Hepatocyte (in vitro differentiated cells): ENCODE measurements at places on chromosomes 3 and 15. TPM values are rescaled to one million over a fixed set of nuclear protein-coding genes. Genes with fewer than 3 reads are reported as not detected.
A peak's percentile ranks its signal among the peaks of the same experiment; 100 is the strongest.

GRCh38 chr3:114494498-114494897 lies 200.7 kb downstream of the TIGIT start:
- H3K36me3 ChIP-seq: no peaks in the 10 kb centered on the region
- DNase-seq: no peak
- H3K4me3 ChIP-seq: no peak overlapping the region
- no peak overlapping the region for H3K27ac ChIP-seq
- no peaks in the 10 kb centered on the region for H3K27me3 ChIP-seq

DNA sequence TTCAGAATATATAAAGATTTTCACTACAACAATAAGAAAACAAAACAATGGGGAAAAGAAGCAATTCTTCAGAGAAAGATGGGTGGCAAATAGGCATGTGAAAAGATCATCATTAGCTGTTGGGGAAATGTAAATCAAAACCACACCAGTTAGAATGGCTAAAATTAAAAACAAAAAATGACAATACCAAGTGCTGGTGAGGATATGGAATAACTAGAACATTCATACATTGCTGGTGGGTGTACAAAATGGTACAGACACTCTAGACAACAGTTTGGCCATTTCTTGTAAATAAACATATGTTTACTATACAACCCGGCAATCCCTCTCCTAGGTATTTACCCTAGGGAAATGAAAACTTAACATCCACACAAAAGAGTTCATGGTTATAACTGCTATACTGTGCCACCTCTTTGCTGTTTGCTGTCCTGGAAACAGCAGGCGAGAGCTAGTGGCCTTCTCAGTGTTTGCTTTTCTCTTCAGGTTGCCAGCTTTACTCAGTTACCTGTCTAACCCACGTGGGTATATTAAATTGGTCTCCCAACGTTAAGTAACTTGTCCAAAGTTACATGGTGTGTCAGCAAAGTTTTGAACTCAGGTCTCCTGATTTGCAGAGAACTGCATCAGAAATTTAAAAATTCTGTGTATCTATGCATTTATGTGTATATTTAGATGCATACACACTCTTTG lies 4.6 kb upstream of the NIT2 start:
- no peak overlapping the region for H3K27ac ChIP-seq
- H3K4me3 ChIP-seq: no peak overlapping the region
- H3K4me1 ChIP-seq: peaks cover 6% of the 10 kb centered on the region
- DNase-seq: no peak

DNA sequence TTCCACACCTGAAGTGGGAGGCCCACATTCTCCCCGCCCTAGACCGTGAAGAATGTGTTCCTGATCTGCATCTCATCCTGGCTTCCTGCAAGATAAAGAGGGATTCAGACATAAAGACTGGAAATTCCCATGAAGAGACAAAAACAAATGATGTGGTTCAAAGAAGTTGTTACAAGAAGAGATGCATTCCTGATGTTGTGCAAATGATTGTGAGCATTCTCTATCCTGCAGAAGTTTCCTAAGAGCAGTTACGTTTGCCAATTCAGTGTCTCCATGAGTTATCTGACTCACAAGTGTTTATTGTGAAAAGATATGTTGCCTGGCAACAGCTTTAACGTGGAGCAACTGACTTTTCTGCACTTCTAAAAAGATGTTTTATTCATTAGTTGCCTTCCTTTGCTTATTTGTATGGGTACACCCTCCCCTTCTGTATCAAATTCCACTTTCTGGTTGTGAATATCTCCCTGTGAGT lies 107.8 kb downstream of the ZIC4 start:
- H3K27me3 ChIP-seq: no peaks in the 10 kb centered on the region
- peak; percentile 61 for DNase-seq
- H3K4me3 ChIP-seq: no peak overlapping the region
- H3K27ac ChIP-seq: no peak overlapping the region
- H3K4me1 ChIP-seq: no peaks in the 10 kb centered on the region
- H3K36me3 ChIP-seq: no peaks in the 10 kb centered on the region

GRCh38 chr3:142224482-142225072 lies 808 bp downstream of the GK5 start:
- peak overlapping the region; percentile 61 for H3K4me3 ChIP-seq
- H3K27me3 ChIP-seq: no peaks in the 10 kb centered on the region
- H3K4me1 ChIP-seq: peaks cover 9% of the 10 kb centered on the region
- DNase-seq: no peak
- H3K27ac ChIP-seq: peak overlapping the region; percentile 94

DNA sequence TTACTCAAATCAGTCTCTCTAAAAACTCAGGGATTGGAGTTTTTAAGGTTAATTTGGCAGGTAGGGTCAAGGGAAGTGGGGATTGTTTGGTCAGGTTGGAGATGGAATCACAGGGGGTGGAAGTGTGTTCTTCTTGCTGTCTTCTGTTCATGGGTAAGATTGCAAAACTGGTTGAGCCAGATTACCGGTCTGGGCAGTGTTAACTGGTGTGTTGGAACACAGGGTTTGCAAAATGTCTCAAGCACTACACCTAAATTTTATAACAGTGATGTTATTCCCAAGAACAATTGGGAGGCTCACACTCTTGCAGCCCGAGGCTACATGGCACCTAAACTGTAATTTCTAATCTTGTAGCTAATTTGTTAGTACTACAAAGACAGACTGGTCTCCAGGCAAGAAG lies 425.4 kb downstream of the PLOD2 start:
- H3K4me1 ChIP-seq: no peaks in the 10 kb centered on the region
- H3K27me3 ChIP-seq: no peaks in the 10 kb centered on the region
- no peak overlapping the region for H3K27ac ChIP-seq
- DNase-seq: no peak
- no peaks in the 10 kb centered on the region for H3K36me3 ChIP-seq

- peaks cover 17% of the 10 kb centered on the region for H3K4me1 ChIP-seq
- H3K36me3 ChIP-seq: no peaks in the 10 kb centered on the region
- H3K27ac ChIP-seq: peak overlapping the region; percentile 39
- H3K27me3 ChIP-seq: no peaks in the 10 kb centered on the region
Observed at GRCh38 chr3:40086890-40087883, 222.3 kb upstream of the EIF1B start.

- no peaks in the 10 kb centered on the region for H3K36me3 ChIP-seq
- no peaks in the 10 kb centered on the region for H3K27me3 ChIP-seq
- peaks cover 9% of the 10 kb centered on the region for H3K4me1 ChIP-seq
- peak; percentile 51 for DNase-seq
- H3K27ac ChIP-seq: peak overlapping the region; percentile 65
- H3K4me3 ChIP-seq: no peak overlapping the region
Observed at GRCh38 chr3:141271279-141272030, 39.8 kb downstream of the PXYLP1 start.

- H3K27ac ChIP-seq: no peak overlapping the region
- H3K4me3 ChIP-seq: no peak overlapping the region
- H3K36me3 ChIP-seq: no peaks in the 10 kb centered on the region
- H3K27me3 ChIP-seq: peaks cover 12% of the 10 kb centered on the region
- DNase-seq: no peak
Observed at GRCh38 chr3:10443272-10444109, 61.9 kb downstream of the ATP2B2 start.

DNA sequence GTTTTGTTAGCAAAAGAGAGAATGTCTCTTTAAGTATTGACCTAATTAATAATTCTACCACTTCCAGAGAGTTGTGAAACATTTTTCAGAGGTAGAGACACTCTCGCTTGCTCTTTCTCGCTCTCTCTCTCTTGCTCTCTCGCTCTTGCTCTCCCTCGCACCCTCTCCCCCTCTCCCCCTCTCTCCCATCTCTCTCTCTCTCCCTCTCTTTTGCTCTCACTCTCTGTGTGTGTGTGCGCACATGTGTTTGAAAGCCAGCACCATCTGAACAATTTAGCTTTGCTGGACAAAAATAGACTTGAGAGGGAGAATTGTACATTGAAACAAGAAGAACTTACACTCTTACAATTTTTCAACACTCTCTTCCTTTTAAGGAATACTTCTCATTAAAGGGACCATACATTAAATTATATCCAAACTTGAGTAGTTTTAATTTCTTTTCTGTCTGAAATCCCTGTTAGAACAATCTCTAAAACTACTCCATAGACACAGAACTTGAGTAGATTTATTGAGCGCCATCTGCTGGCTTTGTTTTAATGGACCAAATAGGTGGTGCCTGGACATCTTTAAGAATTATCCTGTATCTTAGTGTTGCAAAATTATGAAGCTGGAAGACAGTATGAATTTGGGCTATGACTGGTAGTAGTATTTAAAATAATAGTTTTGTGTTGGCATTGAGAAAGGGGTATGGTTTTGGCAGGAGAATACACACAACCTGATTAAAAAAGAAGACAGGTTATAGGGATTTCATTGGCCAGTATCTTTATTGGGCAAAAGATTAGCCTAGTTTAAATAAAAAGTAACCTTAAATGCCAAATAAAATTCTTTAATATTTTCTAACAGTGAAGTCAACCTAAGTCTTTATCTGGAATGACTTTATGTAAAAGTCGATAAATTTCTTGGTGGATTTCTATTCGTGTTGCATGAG lies 124.6 kb downstream of the AKAP13 start:
- no peaks in the 10 kb centered on the region for H3K27me3 ChIP-seq
- peak overlapping the region; percentile 46 for H3K27ac ChIP-seq
- H3K4me1 ChIP-seq: peaks cover 5% of the 10 kb centered on the region

DNA sequence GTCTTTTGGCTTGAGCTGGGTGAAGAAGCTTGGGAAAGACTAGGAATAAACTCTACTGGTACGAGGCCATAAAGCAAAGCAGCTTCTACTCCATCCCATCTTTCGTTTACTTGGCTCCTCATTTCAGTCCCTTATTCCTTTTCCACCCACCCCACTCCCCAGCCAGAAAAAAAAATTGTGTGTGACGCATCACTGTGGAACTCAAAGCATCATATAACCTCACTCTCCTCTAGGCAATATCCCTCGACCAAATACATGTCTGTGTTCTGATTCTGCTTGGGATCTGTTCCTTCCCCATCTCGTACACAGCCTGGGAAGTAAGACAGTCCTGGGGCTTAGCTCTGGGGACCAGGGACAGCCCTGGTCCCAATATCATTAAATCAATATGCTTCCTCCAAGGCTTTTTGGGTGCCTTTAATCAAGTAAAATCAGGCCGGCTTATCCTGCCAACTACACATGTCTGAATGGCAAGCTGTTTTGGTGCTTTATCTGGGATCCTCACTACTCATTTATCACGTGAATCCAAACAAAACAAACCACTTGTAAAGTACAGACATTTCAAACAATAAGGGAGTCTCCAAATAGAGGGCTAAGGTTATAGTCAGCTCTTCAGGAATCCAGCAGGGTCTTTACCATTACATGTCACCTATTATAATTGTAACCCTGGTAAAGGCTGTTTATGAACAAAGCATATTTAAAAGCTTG lies 74.9 kb upstream of the ZBED2 start:
- peaks cover 5% of the 10 kb centered on the region for H3K4me1 ChIP-seq
- no peaks in the 10 kb centered on the region for H3K27me3 ChIP-seq
- no peak for DNase-seq
- no peak overlapping the region for H3K4me3 ChIP-seq
- H3K27ac ChIP-seq: no peak overlapping the region
- H3K36me3 ChIP-seq: no peaks in the 10 kb centered on the region

DNA sequence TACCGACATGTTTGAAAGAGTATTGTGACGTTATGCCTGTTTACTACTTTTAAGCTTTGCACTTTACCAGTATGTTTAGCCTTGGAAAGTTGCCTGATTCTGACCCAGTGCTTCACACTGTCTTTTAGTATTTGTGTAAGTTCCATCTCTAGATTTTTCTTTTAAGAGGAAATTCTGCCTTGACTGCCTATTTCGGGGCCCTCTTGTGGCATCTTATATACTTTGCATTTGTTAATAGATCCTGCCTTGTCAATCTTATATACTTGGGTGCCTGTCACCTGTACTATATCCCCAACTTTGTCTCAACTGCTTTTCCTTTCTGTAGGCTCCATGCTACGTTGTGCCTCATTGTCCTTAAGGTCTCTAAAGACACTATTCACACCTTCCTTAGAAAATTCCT lies 244.6 kb downstream of the STXBP5L start:
- no peaks in the 10 kb centered on the region for H3K36me3 ChIP-seq
- peak; percentile 23 for DNase-seq
- no peaks in the 10 kb centered on the region for H3K4me1 ChIP-seq
- no peak overlapping the region for H3K27ac ChIP-seq
- no peak overlapping the region for H3K4me3 ChIP-seq

- no peaks in the 10 kb centered on the region for H3K4me1 ChIP-seq
- no peak for DNase-seq
- no peaks in the 10 kb centered on the region for H3K36me3 ChIP-seq
- H3K4me3 ChIP-seq: no peak overlapping the region
- H3K27ac ChIP-seq: no peak overlapping the region
Observed at GRCh38 chr15:67446449-67446848, 74.5 kb upstream of the C15orf61 start.

GRCh38 chr3:40291471-40291870 lies 18.0 kb upstream of the EIF1B start:
- no peaks in the 10 kb centered on the region for H3K36me3 ChIP-seq
- H3K4me1 ChIP-seq: no peaks in the 10 kb centered on the region
- H3K27me3 ChIP-seq: no peaks in the 10 kb centered on the region

- no peak overlapping the region for H3K4me3 ChIP-seq
- H3K27ac ChIP-seq: peak overlapping the region; percentile 22
- no peaks in the 10 kb centered on the region for H3K27me3 ChIP-seq
- peak; percentile 76 for DNase-seq
Observed at GRCh38 chr15:40344631-40345120, 3.9 kb upstream of the CCDC9B start.

DNA sequence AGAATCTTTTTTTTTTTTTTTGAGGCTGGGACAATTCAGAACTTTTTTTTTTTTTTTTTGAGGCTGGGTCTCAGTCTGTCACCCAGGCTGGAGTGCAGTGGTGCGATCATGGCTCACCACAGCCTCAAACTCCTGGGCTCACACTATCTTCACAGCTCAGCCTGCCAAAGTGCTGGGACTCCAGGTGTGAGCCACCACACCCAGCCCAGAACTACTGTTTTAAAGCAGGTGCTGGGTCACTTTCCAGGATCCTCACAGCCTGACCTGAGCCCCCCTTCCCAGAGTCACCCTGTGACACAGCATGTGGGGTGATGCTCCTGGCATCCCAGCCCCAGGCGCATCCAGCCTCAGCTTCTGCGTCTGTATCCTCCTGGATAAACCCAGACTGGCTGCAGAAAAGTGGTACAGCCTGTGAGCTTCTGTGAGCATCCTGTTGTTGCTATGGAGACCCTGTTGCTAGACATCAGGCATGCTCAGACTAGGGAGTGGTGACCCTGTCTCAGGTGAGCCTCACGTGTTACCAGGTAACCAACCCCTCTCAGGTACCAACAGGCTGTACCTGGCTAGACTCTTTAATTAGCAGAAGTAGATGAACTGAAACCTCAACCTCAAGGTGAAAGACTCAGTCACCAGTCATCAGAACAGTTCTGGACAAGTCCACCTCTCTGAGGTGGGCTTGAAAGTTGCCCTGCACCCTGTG lies 15.0 kb downstream of the KLF13 start:
- H3K4me3 ChIP-seq: no peak overlapping the region
- no peak overlapping the region for H3K27ac ChIP-seq

- H3K36me3 ChIP-seq: no peaks in the 10 kb centered on the region
- H3K4me1 ChIP-seq: no peaks in the 10 kb centered on the region
- H3K27me3 ChIP-seq: no peaks in the 10 kb centered on the region
- no peak overlapping the region for H3K27ac ChIP-seq
- no peak overlapping the region for H3K4me3 ChIP-seq
Observed at GRCh38 chr3:13462822-13463221, 17.3 kb upstream of the HDAC11 start.

Gene POLQ
- total RNA-seq: 1.4 and 2.5 TPM in 2 replicates

Gene NAALADL2
- 15.3 and 16.7 TPM in 2 replicates for total RNA-seq

Gene CORO2B
- total RNA-seq: 1.2 and 2.9 TPM in 2 replicates

Gene KAT2B
- 13.3 and 15.1 TPM in 2 replicates for total RNA-seq

Gene FGF12
- total RNA-seq: 2.1 and 4.9 TPM in 2 replicates

Gene LRRIQ4
- total RNA-seq: not detected in 2 replicates

Gene CHRNA5
- total RNA-seq: 1.9 and 3.1 TPM in 2 replicates

Gene SLCO2A1
- total RNA-seq: 2.2 and 2.3 TPM in 2 replicates

Gene FOXL2NB
- total RNA-seq: not detected in 2 replicates

Gene GALK2
- total RNA-seq: 27.5 and 31.4 TPM in 2 replicates

Gene CLRN1
- not detected in 2 replicates for total RNA-seq

Gene HCLS1
- 1.3 TPM in 2 replicates for total RNA-seq

Gene KNG1
- 88.9 and 109 TPM in 2 replicates for total RNA-seq

Gene ARL6
- 8.1 and 8.5 TPM in 2 replicates for total RNA-seq

Gene KBTBD13
- total RNA-seq: not detected in 2 replicates
